ENCODE measurements at places on chromosomes 12 and 14.

- DNase-seq: no peak
Observed at GRCh38 chr12:92827836-92828431, 101.2 kb downstream of the EEA1 start.

DNA sequence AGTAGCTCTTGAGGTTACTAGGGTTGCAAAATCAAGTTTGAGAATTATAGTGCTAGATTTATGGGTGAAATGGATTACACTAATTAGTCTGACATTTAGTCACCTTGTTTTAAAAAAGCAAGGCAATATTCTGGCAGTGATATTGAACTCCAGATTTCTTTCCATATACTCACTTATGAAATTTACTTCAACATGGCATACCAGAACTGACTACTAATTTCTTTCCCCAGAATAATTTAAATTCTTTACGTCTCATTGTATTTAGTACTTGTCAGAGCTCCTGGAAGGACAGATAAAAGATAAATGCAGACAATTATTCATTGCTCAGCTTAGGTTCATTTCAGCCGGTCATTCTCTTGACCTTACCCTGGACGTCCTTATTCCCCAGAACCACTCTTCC is 24.3 kb downstream of the EMP1 start:
- DNase-seq: no peak

DNA sequence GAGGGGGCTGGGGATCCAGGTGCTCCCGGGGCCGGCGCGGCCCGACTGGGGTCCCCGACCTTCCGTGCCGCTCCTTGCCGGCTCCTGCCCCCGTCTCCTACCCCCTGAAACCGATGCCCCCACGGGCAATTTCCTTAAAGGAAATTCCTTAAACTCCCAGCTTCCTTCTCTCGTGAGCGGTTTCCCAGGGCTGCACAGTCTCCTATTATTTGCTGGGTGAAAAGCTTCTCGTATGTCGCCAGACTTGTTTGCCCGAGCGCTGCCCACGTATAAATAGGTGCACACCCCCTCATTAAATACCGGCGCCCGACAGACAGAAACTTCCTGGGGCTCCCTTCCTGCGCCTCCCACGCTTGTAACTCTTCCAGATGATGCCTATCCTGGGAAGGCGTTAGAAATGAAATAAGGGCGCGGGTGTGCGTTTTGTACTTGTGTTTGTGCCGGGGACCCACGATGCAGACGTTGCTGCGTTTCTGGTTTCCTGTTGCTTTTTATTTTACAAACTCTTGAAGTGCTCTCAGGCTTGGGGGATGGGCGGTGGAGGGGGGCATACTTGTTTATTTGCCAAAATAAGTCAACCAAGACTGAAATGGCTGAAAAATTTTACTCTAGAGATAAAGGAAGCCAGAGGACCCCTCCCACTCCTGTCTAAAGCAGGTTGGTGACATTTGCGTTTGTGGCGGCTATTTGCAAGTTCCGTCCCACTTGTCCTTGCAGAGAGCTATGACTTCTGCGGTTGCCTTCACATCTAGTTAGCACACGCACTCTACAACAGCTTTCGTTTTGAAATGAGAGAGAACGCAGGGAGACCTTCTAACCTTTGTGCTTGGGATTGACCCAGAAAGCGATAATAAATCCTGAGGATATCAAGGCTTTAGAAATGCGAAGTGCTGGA is 1.0 kb downstream of the HIP1R start:
- no peak for DNase-seq

GRCh38 chr12:131074221-131075083 is 120.7 kb downstream of the ADGRD1 start:
- no peak for DNase-seq

DNA sequence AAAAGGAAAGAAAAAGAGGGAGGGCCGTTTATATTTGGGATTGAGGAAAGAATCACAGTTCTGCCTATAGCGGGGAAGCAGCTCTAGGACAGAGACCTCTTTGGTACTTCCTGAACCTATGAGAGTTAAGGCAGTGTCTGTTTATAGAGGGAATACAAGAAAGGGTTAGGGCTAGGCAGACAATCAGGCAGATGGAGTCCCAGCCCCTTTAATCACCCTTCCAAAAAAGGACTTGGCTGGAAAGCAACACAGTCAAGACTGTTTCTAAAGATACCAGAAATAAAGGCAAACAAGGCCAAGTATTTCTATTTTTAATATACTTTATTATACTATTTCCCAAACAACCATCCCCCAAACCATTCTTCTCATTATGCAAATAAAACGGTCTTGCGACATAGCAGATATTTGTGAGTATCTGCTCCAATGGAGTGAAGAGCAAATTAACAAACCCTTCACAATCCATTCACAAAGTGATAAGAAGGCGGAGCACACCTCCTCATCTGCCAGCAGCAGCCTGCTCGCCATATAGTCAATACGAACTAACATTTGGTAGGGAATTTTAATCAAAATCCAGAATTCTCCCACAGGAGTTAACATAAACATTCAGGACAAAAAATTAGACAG is 697 bp upstream of the GRIP1 start:
- DNase-seq: no peak

DNA sequence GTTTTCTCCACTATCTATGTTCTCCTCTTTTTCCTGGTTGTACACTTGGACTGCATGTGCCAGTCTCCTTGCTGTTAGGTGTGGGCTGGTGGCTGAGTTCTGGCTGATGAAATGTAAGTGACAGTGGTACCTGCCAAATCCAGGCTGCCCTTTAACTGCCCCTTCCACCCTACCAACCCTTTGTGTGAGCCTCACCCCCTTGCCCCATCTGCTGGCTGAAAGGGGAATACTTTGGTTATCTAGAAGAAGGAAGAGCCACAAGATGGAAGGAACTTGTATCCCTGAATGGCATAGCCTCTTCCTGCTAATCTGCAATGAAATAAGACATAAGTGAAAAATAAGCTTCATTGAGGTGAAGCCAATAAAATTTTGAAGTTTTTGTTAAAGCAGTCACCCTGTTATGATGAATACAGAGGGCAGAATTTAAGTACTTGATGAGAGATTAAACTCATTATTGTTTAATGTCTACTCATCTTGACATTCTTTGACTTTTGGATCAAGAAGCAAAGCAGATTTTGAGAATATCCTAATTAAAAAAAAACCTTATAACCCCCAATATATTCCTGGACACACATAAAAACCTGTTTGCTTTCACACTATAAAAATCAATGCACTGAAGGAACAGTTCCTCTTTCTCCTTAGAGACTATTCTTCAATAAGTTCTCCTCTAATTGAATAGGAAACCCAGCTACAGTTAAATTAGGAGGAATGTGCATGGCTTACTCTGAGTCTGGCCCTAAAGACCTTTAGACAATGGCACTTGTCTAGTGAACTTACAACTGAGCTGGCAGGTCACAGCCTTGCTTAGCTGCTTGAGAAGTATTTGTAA is 262.6 kb upstream of the BTG1 start:
- DNase-seq: no peak

- no peak for DNase-seq
Observed at GRCh38 chr14:61113561-61114225, 132.6 kb downstream of the SLC38A6 start.

- DNase-seq: no peak
Observed at GRCh38 chr12:110861729-110862128, 14.9 kb downstream of the CCDC63 start.

DNA sequence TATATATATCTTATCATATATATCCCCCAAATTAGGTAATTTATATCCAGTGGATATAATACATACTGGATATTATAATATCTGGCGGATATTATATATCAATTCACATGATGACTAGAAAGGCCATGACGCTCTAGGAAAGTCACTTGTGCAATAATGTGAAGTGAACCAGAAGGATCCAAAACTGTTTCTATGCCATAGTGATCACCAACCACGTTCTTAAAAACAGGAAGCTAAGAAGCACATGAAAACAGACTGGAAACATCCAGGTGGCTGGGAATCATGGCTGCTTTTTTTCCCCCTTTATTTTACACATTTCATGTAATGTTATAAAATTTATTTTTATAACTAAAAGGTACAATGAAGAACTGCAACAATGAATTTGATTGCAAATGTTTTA is 1.4 kb downstream of the GUCY2C start:
- no peak for DNase-seq

- DNase-seq: no peak
Observed at GRCh38 chr12:40137252-40137651, 31.4 kb upstream of the SLC2A13 start.

DNA sequence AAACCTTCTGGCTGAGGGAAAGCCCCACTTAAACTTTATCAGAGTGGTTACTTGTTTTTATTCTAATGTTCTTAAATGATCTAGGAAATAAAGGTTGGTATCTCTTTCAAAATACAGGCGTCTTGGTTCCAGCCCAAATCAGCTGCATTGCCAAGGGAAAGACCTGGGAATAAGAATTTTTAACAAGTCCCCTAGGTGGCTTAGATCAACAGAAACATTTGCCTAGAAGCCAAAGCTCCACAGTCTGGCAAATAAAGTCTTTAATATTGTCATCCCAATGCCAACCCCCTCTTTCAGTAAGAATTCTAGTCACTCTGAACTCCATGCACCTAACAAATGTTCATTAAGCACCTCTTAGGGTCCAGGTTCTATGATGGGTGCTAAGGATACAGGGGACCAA is 66.8 kb downstream of the ARL6IP4 start:
- no peak for DNase-seq

DNA sequence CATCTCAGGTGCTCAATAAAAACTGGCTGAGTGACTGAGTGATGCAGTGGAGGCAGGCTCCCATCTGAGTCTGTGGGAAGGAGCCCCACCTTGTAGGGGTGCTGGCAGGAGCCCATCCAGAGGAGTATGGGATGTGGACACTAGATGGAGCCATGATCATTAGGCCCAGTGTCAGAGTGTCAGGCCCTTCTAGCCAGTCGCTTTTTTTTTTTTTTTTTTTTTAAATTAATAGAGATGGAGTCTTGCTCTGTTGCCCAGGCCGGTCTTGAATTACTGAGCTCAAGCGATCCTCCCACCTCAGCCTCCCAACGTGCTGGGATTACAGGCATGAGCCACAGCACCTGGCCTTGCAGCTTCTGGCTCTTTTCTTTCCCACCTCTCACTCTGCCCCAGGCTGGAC is 11.5 kb downstream of the RITA1 start:
- DNase-seq: peak; percentile 37

DNA sequence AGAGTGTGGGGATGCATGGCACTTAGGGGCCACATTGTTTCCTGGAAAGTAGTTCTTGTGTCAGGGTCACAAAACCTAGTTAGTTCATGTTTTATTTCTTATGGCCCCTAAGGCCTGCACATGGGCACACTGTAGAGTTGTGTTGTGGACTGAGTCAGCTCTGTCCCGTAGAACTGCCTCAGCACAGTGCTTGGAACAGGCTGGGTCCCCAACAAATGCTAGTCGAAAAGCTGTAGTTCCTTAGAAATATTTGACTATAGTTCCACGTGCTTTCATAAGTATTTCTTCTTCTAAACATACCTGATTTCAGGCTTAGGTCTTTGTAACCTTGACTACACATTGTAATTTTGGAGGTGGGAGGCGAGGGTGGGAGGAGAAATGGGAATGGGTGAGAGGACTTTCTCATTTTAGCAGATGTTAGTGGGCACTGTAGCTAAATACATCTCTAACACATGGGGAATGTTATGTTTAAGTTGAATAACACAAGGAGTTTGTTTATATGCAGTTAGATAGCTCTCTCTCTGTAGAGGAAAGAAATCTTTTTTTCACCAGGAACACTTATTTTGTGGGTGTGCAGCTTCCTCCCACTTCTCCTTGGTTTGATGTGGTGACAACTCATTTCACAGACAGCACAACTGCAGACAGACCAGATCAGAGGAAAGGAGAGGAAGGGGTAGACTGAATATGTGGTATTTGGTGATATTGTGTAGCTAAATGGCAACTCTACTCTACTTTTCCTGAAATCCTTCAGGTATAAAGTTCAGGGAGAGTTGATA is 39.5 kb upstream of the DACT1 start:
- no peak for DNase-seq

DNA sequence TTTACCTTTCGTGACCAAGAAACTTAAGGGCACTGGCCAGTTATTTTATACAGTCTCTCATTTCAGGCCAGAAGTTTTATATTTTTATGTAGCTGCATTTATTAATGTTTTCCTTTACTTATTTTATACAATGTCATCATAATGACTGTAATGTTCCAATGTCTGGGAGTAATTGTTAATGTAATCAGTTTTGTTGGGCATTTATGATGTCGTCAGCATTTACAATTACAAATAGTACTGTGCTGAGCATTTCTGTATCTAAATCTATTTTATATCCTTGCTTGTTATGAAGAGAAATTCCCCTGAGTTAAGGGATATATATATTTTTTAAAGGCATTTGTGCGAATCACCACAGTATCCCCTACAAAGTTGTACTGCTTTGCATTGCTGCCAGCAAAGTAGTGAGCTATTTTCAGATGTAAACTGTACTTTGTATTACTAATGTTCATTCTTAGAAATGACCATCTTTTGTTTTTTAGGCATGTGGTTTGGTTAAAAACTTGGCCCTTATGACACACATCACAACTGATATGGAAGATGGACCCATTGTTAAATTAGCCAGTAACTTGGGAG is 74.4 kb downstream of the POLR3B start:
- no peak for DNase-seq

GRCh38 chr14:95770777-95771176 is 56.9 kb upstream of the TCL1A start:
- no peak for DNase-seq

DNA sequence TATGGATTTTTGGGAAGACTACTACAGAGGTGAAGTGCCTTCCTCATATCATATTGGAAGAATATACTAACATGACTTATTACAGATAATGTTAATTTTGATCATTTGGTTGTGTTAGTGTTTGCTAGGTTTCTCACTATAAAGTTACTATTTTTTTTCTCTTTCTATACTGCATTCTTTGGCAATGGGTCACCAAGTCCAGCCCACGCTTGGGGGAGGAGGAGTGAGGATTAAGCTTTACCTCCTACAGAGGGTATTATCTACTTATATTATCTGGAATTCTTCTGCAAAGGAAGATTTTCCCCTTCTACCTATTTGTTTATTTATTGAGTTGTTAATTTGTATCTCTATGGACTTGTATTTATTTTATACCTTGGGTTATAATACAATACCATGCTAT is 31.5 kb downstream of the SCN8A start:
- no peak for DNase-seq

DNA sequence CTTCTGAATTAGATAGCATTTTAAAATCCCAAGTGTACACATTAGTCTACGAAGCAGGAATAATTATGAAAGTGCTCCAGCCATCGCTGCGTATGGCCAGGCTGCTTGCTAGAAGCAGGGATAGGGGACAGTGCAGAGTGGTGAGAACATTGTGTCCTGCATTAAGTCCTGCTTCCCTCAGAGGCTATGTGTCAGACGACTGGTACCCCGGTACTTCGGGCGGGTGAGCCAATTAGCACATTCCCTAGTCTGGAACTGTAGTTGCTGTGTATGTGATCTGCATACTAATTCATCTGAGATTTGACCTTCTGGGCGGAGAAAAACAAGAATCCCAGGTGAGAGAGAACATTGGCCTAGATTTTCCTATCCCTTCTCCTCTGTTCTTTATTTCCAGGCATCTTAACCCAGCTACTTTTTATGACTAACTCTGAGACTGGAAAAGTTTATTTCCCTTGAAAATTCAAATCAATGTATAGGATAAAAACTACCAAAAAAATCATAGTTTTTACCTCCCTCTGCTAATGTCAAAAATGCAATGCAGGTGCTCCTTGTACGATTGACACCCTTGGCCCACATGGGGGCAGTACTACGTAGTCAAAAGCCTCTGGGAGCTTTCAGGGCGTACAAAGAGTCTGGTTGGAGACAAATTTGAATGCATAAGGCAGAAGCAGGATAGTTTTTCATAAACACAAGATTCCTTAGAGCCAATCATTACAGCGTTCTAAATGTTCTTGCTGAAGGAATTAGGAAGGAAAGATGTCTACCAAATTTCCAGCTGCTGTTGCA is 764.3 kb downstream of the NOVA1 start:
- DNase-seq: no peak

Measured in omental fat pad (tissue), 4 donors.